ENCODE measurements at places on chromosomes 2 and 18.

- no peak for DNase-seq
Measured at GRCh38 chr2:125942585-125943424, 713.2 kb upstream of the GYPC start.

DNA sequence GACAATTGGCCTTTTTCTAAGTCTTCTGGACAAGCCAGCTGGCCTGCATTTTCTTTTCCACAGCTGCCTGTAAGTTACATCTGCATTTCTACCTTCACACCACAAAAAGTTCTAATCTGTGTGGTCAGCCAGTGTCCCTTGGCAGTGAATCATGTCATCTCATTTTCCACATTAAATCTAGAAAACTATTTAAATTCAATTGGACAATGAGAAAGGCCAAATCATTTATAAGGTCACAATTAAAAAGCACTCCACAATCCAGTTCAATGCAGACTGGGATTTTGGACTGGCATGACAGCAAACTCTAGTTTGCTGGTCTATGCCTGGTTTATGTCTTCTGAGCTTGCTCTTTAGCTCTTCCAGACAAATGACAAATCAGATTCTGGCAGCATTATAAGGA, 494.2 kb upstream of the SPHKAP start:
- DNase-seq = no peak

- no peak for DNase-seq
Measured at GRCh38 chr18:13382954-13383827, 164.6 kb downstream of the LDLRAD4 start.

DNA sequence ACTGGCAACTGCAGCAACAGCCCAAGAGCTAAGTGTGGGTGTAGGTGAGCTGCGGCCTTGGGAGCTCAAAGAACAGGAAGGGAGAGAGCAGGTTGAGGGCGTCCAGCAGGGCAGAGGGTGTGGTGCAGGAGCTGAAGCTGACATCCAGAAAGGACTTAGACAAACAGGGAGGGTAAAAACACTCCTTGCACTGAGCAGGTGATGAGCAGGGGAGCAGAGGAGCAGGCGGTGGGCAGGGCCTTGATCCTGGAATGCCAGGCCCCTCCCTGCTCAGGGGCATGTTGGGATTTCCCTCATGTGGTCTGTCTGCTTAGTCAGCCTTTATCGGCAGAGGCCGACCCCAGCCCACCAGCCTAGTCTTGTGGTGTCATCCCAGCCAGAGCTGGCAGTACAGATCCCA, 63.6 kb downstream of the VSNL1 start:
- DNase-seq = no peak

DNA sequence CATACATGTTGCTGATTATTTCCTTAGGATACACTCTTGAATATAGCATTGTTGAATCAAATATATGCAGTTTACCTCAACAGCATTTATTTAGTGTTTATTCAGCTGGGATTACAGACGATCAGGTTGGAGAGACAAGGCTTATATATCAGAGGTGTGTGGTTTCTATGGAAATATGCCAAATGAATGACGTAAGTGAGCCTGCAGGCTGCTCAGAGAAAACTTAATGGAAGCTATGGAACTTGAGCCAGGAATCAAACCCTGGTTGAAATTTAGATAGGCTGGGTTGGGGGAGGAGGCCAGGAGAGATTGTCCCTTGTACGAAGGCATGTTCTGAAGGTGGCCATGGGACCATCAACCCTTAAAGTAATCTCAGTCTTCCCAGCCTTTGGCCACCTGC, 79.5 kb downstream of the INPP4A start:
- no peak for DNase-seq

GRCh38 chr2:168545439-168546082, 89.5 kb downstream of the CERS6 start:
- DNase-seq = no peak

DNA sequence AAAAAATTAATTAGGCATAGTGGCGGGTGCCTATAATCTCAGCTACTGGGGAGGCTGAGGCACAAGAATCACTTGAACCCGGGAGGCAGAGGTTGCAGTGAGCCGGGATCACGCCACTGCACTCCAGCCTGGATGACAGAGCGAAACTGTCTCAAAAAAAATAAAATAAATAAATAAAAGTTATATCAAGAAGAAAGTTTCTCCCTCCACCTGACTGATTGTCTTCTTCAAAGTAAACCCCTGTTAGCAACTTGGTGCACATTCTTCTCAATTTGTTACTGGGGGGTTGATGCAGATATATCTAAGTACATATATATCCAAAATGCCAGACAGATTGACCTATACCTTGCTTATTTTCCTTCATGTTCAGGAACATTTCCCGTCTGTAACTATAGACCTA, 5.2 kb upstream of the MYCN start:
- no peak for DNase-seq

GRCh38 chr18:44887227-44887631, 206.5 kb downstream of the SETBP1 start:
- DNase-seq = no peak

DNA sequence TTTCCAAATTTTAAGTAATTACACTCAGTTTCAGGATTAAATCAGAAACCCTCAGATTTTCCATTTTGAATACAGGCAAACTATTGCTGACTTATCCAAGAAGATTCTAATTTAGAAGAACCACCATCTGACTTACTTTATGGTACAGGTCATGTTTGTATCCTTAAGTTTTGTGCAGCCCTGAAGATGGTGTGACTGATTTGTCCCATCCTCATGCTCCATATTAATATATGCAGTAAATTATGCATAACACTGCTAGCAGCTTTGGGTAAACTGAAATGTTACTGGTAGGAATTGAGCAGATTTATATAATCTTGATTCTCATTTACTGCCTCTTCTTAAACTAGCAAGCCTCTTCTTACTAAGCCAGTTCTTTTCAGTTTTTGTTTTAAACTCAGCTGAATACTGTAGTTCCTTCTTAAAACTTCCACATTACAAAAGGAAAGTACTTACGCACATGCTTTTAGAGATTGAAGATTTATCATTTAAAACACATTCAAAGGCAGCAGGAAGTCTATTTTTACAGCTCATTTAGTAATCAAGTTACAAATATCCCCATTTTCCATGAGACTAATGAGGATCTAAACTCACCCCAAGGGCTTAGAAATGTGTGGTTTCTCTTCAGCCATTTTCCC, 25.7 kb downstream of the MEX3C start:
- DNase-seq = no peak

DNA sequence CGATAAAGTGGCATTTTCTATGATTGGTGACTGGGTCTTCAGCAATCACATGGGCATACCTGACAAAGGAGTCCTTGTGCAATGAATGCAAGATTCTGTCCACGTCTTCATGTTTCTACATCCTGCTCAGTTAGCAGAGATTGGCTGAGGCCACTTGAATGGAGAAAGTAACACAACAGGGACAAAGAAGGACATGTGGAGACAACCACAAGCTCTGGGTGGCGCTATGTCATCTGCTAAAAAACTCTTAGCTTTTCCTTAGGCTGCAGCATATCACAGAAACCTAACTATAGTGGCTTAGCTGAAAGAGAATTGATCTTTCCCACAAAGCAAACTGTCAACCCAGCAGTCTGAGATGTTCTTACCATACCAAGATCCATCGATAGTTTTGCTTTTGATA, 1109.7 kb downstream of the SOCS6 start:
- peak; percentile 6 for DNase-seq

GRCh38 chr2:152200565-152201465, 25.3 kb upstream of the STAM2 start:
- DNase-seq = no peak

DNA sequence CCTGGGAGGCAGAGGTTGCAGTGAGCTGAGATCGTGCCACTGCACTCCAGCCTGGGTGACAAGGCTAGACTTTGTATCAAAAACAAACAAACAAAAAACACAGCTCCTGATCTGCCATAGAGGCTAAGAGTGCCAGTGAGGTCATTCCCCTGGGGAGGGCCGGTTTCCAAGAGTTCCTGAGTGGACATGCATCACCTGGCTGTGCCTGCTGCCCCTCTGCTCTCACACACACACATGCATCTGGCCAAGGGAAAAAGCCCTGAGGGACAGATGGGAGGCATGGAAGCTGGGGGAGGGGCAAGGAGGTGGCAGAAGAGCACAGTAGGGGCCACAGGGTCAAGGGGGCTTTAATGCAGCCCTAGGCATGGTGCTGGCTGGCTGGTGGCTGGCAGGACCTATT, 60.4 kb downstream of the ZBTB7C start:
- no peak for DNase-seq

- DNase-seq = no peak
Measured at GRCh38 chr2:3670941-3671340, 12.9 kb downstream of the ALLC start.

DNA sequence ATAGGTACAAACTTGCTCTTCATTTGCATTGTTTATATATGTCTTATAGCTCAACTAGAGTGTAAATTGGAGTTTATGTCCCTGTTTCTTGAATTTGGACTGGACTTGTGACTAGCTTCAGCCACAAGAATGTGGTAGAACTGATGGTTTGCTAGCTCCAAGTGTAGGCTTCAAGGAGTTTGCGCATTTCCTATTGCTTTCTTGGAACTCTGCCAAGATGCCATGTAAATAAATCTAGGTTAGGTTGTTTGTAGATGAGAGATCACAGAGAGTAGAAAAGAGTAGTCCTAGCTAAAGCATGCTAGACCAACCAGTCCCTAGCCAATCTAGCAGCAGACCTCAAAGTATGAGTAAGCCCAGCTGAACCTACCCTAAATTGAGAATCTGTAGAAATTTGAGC, 183.0 kb upstream of the CYP26B1 start:
- DNase-seq = no peak

DNA sequence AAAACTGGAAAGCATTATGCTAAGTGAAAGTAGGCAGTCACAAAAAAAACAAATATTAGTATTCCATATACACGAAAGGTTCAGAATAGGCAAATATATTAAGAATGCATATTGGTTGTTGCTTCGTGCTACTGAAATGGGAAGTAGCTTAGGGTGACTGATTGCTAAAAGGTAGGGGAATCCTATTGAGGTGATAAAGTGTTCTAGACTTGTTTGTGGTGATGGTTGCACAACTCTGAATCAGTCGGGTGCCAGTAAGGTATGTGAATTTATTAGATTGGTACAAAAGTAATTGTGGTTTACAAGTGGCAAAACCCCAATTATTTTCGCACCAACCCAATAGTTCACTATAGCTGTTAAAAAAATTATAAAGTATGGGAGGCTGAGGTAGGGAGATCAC, 20.7 kb downstream of the USP34 start:
- no peak for DNase-seq

Data from NCI-H187 (cell line).